Esophagus squamous epithelium (tissue), 5 donors: ENCODE measurements at places on chromosomes 11 and 22. TPM values are rescaled to one million over a fixed set of nuclear protein-coding genes. Genes with fewer than 3 reads are reported as not detected.

Gene MYRF
- total RNA-seq: 0.09 TPM

Gene PHF21B
- 0.19 TPM for total RNA-seq

DNA sequence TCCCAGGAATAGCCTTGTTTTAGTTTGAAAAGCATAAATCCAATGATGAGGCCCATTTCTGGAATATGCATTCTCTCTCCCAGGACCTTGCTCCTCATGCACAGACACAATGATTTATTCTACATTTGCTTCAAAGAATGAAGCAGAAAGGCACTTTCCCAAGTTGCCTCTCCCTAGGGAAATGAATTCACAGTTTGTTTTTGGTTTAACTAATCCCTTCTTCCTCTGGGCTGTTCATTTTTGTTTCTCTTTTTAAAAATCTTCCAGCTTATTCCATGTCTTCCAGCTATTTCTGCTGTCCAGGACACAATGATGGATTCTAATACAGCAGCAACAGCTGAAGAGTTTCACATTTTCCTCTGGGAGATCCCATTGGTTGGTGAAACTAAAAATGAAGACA lies 1529.2 kb upstream of the TENM4 start:
- H3K27me3 ChIP-seq: no peaks in the 10 kb centered on the region
- H3K36me3 ChIP-seq: no peaks in the 10 kb centered on the region
- H3K4me1 ChIP-seq: no peaks in the 10 kb centered on the region
- H3K27ac ChIP-seq: no peak overlapping the region

GRCh38 chr11:95556342-95557163 lies 233.0 kb downstream of the FAM76B start:
- no peaks in the 10 kb centered on the region for H3K36me3 ChIP-seq
- no peaks in the 10 kb centered on the region for H3K27me3 ChIP-seq
- H3K4me1 ChIP-seq: peaks cover 5% of the 10 kb centered on the region
- H3K27ac ChIP-seq: no peak overlapping the region

- no peaks in the 10 kb centered on the region for H3K27me3 ChIP-seq
- DNase-seq: no peak
- H3K36me3 ChIP-seq: peaks cover 14% of the 10 kb centered on the region
Observed at GRCh38 chr11:18010977-18011586, 1.8 kb downstream of the SERGEF start.
